Large intestine (tissue), 12 donors: ENCODE measurements at places on chromosomes 13 and 19. TPM values are rescaled to one million over a fixed set of nuclear protein-coding genes. Genes with fewer than 3 reads are reported as not detected.

GRCh38 chr19:15548648-15549047, 40.3 kb downstream of the CYP4F22 start:
- peaks cover 3% of the 10 kb centered on the region for H3K4me1 ChIP-seq
- H3K4me3 ChIP-seq = no peak overlapping the region
- no peaks in the 10 kb centered on the region for H3K36me3 ChIP-seq
- H3K27me3 ChIP-seq = peaks cover 30% of the 10 kb centered on the region

DNA sequence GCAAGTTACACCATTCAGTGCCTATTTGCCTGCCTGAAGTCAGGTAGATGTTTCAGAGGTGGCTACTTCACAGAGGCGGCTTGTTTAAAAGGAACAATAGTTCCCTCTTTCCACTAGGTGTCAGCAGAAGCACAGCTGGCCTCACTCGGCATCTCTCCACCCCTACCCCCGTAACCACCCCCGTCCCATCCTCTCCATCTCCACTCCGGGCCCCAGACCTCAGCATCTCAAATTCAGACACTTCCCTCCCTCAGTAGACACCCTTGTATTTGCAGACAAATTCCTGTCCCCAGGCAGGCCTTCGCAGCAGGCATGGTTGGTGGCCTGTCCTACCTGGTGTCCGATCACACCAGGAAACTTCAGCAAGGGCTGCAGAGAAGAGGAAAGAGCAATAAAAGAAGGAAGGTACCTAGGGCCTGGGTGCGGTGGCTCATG, 9.1 kb upstream of the DPP9 start:
- no peak overlapping the region for H3K27ac ChIP-seq
- no peaks in the 10 kb centered on the region for H3K27me3 ChIP-seq
- no peak for DNase-seq
- H3K4me1 ChIP-seq = peaks cover 3% of the 10 kb centered on the region
- H3K36me3 ChIP-seq = no peaks in the 10 kb centered on the region
- no peak overlapping the region for H3K4me3 ChIP-seq

- H3K4me3 ChIP-seq = no peak overlapping the region
- DNase-seq = peak; percentile 58
- H3K4me1 ChIP-seq = peaks cover 15% of the 10 kb centered on the region
- no peak overlapping the region for H3K27ac ChIP-seq
- H3K36me3 ChIP-seq = no peaks in the 10 kb centered on the region
Observed at GRCh38 chr19:35088131-35088913, 27.3 kb upstream of the FXYD3 start.

GRCh38 chr13:86870444-86870843, 800.7 kb upstream of the SLITRK5 start:
- no peaks in the 10 kb centered on the region for H3K36me3 ChIP-seq
- H3K27me3 ChIP-seq = no peaks in the 10 kb centered on the region
- no peak overlapping the region for H3K4me3 ChIP-seq
- no peak for DNase-seq
- no peak overlapping the region for H3K27ac ChIP-seq
- no peaks in the 10 kb centered on the region for H3K4me1 ChIP-seq

DNA sequence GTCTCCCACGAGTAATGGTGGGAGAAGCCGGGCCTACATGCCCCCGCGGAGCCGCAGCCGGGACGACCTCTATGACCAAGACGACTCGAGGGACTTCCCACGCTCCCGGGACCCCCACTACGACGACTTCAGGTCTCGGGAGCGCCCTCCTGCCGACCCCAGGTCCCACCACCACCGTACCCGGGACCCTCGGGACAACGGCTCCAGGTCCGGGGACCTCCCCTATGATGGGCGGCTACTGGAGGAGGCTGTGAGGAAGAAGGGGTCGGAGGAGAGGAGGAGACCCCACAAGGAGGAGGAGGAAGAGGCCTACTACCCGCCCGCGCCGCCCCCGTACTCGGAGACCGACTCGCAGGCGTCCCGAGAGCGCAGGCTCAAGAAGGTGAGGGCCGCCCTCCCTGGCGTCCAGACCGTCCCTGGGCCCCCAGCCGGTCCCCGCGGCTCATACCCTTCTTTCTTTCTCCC, 1.4 kb upstream of the USF2 start:
- H3K27ac ChIP-seq = peak overlapping the region; percentile 87
- H3K36me3 ChIP-seq = peaks cover 53% of the 10 kb centered on the region
- no peaks in the 10 kb centered on the region for H3K27me3 ChIP-seq
- H3K4me1 ChIP-seq = peaks cover 9% of the 10 kb centered on the region
- no peak for DNase-seq

GRCh38 chr19:10730932-10731331, 13.1 kb downstream of the DNM2 start:
- no peaks in the 10 kb centered on the region for H3K27me3 ChIP-seq
- H3K4me1 ChIP-seq = peaks cover 4% of the 10 kb centered on the region
- DNase-seq = no peak
- no peak overlapping the region for H3K27ac ChIP-seq
- no peak overlapping the region for H3K4me3 ChIP-seq
- peaks cover 13% of the 10 kb centered on the region for H3K36me3 ChIP-seq

DNA sequence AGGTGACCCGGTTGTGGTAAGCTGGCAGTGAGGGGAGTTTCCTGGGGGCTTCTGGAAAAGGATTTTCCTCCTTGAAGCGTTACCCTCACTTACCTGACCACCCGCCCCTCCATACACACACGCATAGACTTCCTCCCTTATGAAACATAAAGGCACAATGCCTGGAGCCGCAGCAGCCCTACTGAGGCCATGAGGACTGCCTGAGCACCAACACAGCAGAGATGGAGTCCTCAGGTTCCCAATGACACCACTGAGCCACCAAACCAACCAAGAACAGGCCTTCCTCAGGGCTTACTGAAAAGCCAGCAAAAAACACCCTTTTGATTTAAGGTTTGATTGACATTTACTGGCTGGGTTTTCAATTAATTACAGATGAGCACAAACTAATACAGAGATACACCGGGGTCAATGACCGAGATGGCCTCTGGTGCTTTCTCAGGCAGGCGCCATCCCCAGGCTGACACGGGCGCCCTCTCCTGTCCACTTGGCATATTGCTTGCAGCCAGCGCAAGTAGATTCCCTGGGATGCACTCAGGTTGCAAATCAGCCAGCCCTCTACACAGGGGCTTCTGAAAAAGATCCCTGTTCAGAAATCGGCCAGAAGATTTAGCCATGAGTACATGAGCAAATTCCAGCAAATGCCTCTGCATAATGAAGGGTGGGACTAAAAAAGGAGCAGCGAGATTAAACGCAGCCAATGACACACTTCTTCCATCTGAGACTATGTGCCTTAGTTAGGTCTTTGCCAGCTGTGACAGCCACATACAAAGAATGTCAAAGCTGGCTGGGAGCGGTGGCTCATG, 14.8 kb downstream of the OPA3 start:
- peaks cover 4% of the 10 kb centered on the region for H3K36me3 ChIP-seq
- no peaks in the 10 kb centered on the region for H3K27me3 ChIP-seq

DNA sequence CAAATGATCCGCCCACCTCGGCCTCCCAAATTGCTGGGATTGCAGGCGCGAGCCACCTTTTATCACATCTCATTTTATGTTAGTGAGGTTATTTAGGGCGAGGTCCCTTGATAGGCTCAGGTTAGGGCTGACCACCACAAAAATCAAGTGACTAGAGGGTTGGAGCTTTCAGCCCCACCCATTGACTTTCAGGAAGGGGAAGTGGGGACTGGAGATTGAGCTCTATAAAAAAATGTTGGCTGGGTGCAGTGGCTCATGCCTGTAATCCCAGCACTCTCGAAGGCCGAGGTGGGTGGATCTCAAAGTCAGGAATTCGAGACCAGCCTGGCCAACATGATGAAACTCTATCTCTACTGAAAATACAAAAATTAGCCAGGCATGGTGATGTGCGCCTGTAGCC, 20.1 kb downstream of the FPR3 start:
- no peaks in the 10 kb centered on the region for H3K36me3 ChIP-seq
- no peak for DNase-seq
- H3K4me3 ChIP-seq = no peak overlapping the region
- H3K4me1 ChIP-seq = no peaks in the 10 kb centered on the region

- H3K4me1 ChIP-seq = no peaks in the 10 kb centered on the region
- no peak overlapping the region for H3K27ac ChIP-seq
- DNase-seq = no peak
- H3K36me3 ChIP-seq = no peaks in the 10 kb centered on the region
- H3K4me3 ChIP-seq = no peak overlapping the region
Observed at GRCh38 chr13:69410761-69411160, 696.9 kb upstream of the ATXN8OS start.

GRCh38 chr13:58955546-58956385, 1208.0 kb downstream of the DIAPH3 start:
- H3K4me1 ChIP-seq = no peaks in the 10 kb centered on the region
- no peaks in the 10 kb centered on the region for H3K27me3 ChIP-seq
- DNase-seq = no peak
- no peaks in the 10 kb centered on the region for H3K36me3 ChIP-seq

DNA sequence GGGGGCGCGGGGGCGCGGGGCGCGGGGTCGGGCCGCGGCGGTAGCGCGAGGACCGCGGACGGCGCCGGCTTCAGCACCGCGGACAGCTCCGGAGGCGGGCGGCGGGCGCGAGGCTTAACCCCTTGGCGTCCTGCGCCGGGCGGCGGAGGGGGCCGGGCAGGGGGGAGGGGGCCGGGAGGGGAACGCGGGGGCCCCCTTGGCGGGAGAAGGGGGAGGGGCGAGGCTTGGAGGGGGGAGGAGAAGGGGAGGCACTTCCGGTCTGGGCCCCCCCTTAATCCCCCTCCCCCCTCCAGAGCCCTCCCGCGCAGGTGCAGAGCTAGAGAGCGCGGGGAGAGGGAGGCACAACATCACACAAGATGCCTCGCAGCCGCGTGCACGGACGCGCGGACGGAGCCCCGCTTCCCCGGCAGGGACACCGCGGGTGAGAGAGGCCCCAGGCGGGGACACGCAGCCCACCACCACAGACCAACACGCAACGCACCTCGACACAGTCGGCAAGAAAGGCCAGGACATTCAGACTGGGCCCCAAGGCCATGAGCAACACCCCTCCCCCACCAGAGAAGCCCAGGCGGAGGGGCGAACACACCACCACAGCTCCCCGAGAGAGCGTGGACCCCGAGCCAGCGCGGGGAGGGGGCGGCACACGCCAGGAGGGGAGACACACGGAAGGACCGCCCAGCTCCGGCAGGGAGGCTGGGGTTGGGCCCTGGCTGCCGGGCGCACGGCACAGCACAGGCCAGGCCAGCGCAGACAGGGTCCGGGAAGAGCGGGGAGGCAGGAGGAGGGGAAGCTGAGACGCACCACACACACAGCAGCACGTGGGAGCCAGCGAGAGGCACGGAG, 24.1 kb downstream of the SHANK1 start:
- no peaks in the 10 kb centered on the region for H3K36me3 ChIP-seq
- no peaks in the 10 kb centered on the region for H3K4me1 ChIP-seq
- no peak for DNase-seq

GRCh38 chr13:75415694-75416093, 66.3 kb downstream of the TBC1D4 start:
- no peak overlapping the region for H3K4me3 ChIP-seq
- H3K27me3 ChIP-seq = no peaks in the 10 kb centered on the region

DNA sequence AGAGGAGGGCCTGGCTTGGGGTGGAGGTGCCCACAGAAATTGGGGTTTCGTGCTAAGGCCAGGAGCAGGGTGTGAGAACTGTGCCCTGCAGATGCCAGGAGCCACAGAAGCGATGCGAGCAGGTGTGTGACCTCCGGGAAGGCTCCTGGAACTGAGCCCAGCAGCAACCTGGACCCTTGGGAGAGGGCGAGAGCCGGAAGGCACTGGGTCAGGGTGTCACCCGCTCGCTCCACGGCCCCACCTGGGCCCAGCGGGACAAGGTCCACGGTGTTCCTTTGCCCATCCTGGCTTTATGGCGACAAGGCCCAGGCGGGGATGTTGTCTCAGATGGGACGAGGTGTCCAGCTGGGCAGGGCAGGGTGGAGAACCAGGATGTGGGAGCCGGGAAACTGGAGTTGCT, 4.2 kb downstream of the MISP start:
- H3K27ac ChIP-seq = peak overlapping the region; percentile 99
- H3K27me3 ChIP-seq = no peaks in the 10 kb centered on the region
- H3K4me3 ChIP-seq = no peak overlapping the region
- peaks cover 42% of the 10 kb centered on the region for H3K36me3 ChIP-seq
- H3K4me1 ChIP-seq = peaks cover 38% of the 10 kb centered on the region

DNA sequence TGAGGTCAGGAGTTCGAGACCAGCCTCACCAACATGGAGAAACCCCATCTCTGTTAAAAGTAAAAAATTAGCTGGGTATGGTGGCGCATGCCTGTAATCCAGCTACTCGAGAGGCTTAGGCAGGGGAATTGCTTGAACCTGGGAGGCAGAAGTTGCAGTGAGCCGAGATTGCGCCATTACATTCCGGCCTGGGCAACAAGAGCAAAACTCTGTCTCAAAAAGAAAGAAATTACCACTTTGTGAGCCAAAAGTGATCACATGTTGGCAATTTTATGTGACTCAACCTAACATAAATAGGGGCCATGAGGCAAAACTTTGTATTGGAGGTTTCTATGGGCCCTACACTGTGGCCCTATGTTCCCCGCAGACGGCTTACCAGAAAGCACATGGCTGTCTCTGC, 72.2 kb downstream of the MAP4K1 start:
- DNase-seq = no peak
- H3K27me3 ChIP-seq = peaks cover 3% of the 10 kb centered on the region
- H3K4me1 ChIP-seq = no peaks in the 10 kb centered on the region

DNA sequence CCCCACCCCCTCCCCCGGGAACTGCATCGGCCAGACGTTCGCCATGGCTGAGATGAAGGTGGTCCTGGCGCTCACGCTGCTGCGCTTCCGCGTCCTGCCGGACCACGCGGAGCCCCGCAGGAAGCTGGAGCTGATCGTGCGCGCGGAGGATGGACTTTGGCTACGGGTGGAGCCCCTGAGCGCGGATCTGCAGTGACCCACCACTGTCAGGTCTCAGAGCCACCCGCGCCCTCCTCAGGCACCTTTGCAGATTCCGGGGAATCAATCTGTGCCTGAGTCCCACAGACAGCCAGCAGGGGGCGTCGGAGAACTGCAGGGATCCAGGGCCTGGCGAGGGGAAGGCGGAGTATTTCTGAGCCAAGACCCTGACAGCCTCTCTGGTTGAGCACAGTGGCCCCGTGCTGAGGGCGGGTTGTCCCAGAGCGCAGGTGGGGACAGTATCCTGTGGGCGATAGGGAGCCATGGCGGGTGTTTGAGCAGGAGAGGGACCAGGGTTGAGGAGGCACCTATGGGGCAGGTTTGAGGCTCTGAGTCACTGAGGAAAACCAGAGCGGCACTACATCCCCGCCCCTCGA, 30.4 kb upstream of the CYP4F8 start:
- H3K27me3 ChIP-seq = peaks cover 5% of the 10 kb centered on the region
- peak; percentile 49 for DNase-seq
- no peaks in the 10 kb centered on the region for H3K4me1 ChIP-seq

- H3K4me3 ChIP-seq = no peak overlapping the region
- H3K27ac ChIP-seq = no peak overlapping the region
- H3K27me3 ChIP-seq = peaks cover 11% of the 10 kb centered on the region
- DNase-seq = peak; percentile 50
- no peaks in the 10 kb centered on the region for H3K4me1 ChIP-seq
- H3K36me3 ChIP-seq = no peaks in the 10 kb centered on the region
Observed at GRCh38 chr19:50741179-50741933, 18.2 kb downstream of the CLEC11A start.

SHD gene
- 4.0 TPM for polyA plus RNA-seq

TOMM40 gene
- 37.2 TPM for polyA plus RNA-seq

C19orf38 gene
- polyA plus RNA-seq = 2.7 TPM

PINLYP gene
- polyA plus RNA-seq = 16.4 TPM

LGALS7 gene
- 5.6 TPM for polyA plus RNA-seq

LHFPL6 gene
- 22.6 TPM for polyA plus RNA-seq

CD79A gene
- 0.75 TPM for polyA plus RNA-seq
